Tibial nerve (tissue), 4 donors: ENCODE measurements at places on chromosomes 7 and 10. TPM values are rescaled to one million over a fixed set of nuclear protein-coding genes. Genes with fewer than 3 reads are reported as not detected.

The MYOZ1 gene
- total RNA-seq, result 0.60 TPM

- no peak overlapping the region for H3K27ac ChIP-seq
- H3K4me3 ChIP-seq, result no peak overlapping the region
- H3K27me3 ChIP-seq, result no peaks in the 10 kb centered on the region
Observed at GRCh38 chr10:21831986-21832820, 171.3 kb downstream of the DNAJC1 start.

- no peak overlapping the region for H3K4me3 ChIP-seq
- H3K4me1 ChIP-seq, result no peaks in the 10 kb centered on the region
- no peaks in the 10 kb centered on the region for H3K36me3 ChIP-seq
- H3K27me3 ChIP-seq, result no peaks in the 10 kb centered on the region
- no peak for DNase-seq
Observed at GRCh38 chr10:131700506-131700905, 200.3 kb upstream of the PPP2R2D start.

DNA sequence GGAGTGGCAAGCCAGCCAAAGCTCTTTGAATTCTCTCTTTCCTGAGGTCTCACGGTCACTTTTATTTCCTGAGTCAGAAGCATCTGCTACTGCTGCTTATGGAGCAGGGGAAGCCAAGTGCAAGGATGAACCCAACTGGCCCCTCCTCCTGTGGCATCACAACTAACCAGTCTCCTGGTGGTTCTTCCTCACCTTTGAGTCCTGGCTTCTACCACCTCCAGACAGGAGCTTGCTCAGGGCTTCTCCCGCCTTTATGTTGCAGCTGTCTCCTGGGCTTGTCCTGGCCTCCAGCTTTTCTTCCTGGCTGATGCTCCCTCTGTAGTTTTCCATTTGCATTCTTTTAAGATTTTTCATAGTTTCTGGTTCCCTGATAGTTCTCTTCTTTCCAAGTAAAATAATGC lies 349.7 kb upstream of the NRP1 start:
- no peaks in the 10 kb centered on the region for H3K27me3 ChIP-seq
- no peaks in the 10 kb centered on the region for H3K4me1 ChIP-seq
- no peak overlapping the region for H3K27ac ChIP-seq
- DNase-seq, result no peak
- H3K36me3 ChIP-seq, result no peaks in the 10 kb centered on the region
- H3K4me3 ChIP-seq, result no peak overlapping the region

DNA sequence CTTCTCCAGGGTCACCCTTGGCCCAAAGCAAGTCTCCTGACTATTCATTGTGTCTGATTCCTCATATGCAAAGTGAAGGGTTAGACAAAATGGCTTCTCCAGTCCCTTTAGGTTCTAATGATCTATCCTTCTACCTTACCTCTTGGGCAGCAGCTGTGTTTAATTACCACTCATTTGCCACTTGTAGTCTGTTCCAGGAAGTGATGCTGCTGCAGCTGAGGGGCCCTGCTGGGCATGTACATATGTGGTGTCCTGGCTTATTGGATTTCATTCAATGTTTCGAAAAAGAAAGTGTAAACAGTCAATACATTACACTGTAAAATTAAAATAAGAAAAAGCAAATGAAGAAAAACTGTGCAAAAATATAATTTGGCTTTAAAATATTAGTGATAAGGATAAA lies 36.6 kb downstream of the SCIN start:
- no peak overlapping the region for H3K4me3 ChIP-seq
- DNase-seq, result no peak
- H3K4me1 ChIP-seq, result no peaks in the 10 kb centered on the region
- H3K27ac ChIP-seq, result no peak overlapping the region
